Epithelial cell of proximal tubule (primary cell): ENCODE measurements at places on chromosomes 2 and 18.
A peak's percentile ranks its signal among the peaks of the same experiment; 100 is the strongest.

DNA sequence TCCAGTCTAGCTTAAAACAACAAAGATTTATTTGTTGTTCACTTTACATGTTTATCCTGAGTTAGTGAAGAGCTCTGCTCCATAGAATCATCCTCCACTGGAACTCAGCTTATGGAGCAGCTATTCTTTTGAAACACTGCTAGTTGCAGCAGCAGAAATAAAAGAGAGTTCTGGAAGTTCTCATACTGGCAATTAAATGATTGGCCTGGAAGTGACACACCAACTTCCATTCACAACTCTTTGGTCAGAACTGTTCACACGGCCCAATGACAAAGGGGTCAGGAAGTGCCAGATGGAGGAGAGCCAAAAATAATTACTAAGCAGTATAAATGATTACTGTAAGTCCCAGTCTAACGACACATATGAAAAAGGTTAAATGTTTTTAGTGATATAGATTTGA, 39.1 kb downstream of the FBXO11 start:
- DNase-seq = peak; percentile 66

DNA sequence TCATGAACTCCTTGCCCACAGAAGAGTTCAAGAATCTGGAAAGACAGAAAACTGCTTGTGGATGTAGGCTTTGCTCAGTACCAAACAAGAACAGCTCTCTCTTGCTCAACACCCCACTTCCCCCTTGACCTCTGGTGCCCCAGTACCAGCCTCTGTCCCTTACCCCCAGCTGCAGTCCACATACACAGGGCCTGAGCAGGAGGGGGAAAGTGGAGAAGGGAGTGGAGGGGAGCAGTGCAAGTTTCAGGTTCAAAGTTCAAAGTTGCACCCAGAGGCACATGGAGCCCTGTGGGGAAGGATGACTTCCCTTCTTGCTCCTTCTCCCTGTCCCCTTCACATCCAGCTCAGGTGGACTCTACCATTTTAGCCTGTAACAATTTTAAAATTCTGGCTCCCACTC, 61.1 kb upstream of the LPIN2 start:
- DNase-seq = no peak

DNA sequence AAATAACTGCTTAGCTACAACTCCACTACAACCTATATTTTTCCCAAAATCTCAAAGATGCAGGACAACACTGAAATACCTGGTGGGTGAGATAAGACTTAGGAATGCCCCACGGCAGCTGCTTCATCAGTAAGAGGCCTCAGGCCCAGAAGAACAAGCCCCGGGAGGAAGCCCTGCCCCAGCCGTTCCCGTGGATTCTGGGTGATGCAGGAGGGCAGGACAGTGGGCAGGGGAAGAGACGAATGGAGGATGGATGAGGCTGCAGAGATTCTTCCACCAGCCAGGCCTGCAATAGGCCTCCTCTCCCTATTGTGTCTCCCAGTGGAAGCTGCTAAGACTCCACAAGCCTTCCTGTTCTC, 197.9 kb upstream of the HDAC4 start:
- no peak for DNase-seq

DNA sequence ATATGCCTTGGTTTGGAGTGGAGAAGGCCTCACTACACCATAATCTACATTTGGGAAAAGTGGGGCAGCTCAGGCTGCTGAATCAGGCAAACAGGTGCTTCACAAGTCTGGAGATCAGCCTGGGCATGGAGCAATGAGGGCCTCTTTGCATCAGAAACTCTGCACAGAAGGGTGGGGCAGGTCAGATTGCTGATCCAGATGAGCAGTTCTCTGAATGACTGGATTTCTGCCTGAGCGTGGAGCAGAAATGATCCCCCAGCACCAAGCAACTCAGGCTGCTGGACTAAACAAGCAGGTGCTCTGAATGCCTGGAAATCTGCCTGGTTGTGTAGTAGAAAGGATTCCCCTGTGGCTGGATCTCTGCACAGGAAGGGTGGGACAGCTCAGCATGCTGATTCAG, 605.3 kb upstream of the ZNF804A start:
- DNase-seq = no peak

DNA sequence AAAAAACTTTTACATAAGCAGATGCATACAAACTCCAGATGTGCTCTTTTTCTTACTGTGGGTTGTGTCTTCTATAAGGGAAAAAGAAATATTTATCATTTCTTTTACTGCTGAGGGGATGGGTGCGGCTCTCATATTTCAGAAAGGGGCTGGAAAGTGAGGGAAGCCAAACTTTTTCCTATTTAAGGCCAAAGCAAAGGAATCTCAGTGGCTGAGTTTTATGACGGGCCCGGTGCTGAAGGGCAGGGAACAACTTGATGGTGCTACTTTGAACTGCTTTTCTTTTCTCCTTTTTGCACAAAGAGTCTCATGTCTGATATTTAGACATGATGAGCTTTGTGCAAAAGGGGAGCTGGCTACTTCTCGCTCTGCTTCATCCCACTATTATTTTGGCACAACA, at the start of gene COL3A1:
Gene COL3A1, plus strand, starts transcription at position 210 of the 400 bp plus-strand sequence. Its CDS starts 117 bp downstream, at position 327.
- no peak for DNase-seq

GRCh38 chr2:179890666-179891065, 29.3 kb upstream of the ZNF385B start:
- DNase-seq = no peak

- peak; percentile 6 for DNase-seq
Measured at GRCh38 chr2:50529600-50530218, 502.2 kb downstream of the NRXN1 start.

GRCh38 chr2:219352448-219353023, 20.0 kb upstream of the RESP18 start:
- no peak for DNase-seq

GRCh38 chr2:201980389-201980821, 53.2 kb upstream of the FZD7 start:
- no peak for DNase-seq

GRCh38 chr2:207219676-207220501, 54.1 kb upstream of the KLF7 start:
- DNase-seq = no peak

GRCh38 chr2:177239932-177240630, 24.4 kb downstream of the NFE2L2 start:
- no peak for DNase-seq

- no peak for DNase-seq
Measured at GRCh38 chr2:48856144-48856543, 100.6 kb upstream of the LHCGR start.

DNA sequence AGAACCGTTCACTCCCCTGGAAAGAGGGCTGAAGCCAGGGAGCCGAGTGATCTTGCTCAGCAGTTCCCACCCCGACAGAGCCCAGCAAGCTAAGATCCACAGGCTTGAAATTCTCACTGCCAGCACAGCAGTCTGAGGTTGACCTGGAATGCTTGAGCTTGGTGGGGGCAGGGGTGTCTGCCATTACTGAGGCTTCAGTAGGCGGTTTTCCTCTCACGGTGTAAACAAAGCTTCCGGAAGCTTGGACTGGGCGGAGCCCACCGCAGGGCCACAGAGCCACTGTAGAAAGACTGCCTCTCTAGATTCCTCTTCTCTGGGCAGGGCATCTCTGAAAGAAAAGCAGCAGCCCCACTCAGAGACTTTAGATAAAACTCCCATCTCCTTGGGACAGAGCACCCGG, 180.8 kb downstream of the WDR7 start:
- no peak for DNase-seq

- no peak for DNase-seq
Measured at GRCh38 chr2:86010083-86010482, 95.6 kb downstream of the POLR1A start.

- DNase-seq = no peak
Measured at GRCh38 chr2:132937629-132938028, 267.6 kb upstream of the LYPD1 start.

DNA sequence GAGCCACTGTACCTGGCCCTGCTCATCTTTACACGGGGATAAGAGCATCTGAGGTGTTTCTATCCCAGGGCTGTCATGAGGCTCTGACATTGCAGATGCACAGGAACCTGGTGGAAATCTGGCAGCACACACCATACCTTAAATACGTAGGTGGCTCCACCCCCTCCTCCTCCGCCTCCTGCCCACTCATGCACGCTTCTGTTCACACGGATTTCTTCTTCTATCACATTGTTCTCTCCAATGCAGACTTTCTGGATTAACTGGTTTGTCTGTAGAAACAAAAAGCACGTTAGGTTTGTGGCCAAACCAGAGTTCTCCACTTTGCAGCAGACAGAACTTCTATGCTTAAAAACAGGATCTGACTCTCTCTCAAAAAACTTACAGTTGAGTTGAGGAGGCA, 118.2 kb downstream of the CLIP4 start:
- no peak for DNase-seq

DNA sequence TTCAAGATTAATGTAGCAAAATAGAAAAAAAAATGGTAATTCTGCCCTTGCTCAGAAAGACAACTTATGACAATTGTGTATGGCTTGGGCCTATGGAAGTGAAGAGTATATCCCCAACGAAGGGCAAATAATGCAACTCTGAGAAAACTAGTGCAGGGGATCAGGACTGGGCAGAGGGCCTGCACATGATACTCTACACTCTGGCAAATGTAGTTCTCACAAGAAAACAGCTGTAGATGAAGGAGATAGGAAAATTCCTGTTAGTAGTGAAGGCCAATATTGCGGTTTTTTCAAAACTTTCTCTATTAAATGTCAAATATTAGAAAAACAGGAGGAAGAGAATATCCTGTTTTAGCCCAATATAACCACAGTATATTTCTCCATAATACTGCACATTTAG, 77.8 kb downstream of the SCN9A start:
- no peak for DNase-seq

DNA sequence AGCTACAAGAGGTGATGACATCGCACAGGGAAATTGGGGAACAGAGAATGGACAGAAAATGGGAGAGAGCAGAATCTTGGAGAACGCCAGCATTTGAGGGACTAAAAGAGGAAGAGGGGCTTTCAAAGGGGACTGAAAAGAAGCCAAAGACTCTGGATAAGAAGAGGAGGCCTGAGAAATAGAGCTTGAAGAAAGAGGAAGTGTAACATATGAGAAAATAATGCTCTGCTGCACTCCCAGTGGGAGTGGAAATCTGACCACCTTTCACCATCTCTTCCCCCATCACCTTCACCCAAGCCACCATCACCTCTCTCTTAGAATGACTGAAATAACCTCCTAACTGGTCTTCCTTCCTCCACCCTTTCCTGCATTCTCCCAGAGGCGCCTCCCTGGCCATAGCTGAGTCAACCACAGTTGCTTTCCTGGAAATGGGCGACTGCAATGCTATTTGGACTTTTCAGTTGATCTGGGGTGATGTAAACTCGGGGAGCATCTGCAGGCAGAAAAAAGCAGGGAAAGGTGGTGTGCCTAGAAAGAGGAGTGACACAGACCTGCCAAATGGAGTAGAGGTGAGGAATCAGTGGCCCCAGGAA, 16.8 kb downstream of the CXCR1 start:
- DNase-seq = no peak

GRCh38 chr2:190972213-190972612, 41.8 kb downstream of the STAT1 start:
- no peak for DNase-seq

GRCh38 chr2:74554820-74555531, 456 bp downstream of the DOK1 start:
- DNase-seq = no peak

- DNase-seq = no peak
Measured at GRCh38 chr2:190579915-190580846, 45.7 kb upstream of the NEMP2 start.

DNA sequence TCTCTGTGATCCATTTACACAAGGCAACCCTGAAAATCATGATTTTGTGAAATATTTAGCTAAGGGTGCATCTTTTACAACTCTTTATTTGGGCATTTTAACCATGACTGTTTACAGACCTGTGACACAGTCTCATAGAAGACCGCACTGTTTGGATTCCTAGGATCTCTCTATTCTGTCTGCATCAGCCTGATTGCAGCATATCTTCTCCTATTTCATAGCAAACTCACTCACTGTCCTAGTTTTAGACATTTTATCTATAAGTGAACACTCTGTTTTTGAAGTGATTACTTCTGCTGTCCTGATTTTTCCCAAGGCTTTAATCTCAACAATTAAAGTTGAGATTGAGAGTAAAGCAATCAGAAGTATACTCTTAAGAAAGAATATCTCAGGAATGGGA, 56.2 kb downstream of the CAVIN2 start:
- DNase-seq = no peak

DNA sequence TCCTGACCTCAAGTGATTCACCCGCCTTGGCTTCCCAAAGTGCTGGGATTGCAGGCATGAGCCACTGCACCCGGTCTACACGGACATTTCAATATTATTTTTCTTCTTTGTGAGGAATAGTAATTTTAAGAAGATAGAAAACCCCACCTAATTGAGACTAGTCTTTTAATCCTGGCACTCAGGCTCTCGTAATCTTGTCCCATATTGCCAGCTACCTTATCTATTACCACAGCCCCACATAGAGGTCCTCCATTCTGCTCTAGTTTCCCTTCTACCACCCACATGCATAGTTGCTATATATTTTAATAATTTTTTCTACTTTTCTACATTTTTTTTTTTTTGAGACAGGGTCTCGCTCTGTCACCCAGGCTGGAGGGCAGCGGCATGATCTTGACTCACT, 9.5 kb upstream of the USP14 start:
- DNase-seq = no peak

DNA sequence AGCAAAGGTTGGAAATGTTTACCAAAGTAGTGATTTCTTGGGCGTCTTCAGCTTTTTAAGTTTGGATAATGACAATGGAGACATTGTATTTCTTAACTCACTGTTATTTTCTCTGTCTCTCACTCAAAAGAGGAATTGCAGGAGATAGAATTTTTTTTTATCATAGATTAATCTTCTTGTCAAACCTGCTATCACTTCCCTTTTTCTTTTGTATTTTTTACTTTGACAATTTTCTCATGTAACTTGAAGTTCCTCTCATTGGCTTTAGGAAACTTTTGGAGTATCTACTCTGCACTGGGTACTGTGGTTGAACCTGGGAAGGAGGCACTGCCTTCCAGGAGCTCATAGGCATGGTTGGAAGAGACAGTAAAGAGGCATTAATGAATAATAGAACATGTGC, 489.1 kb downstream of the CNTNAP5 start:
- DNase-seq = no peak

DNA sequence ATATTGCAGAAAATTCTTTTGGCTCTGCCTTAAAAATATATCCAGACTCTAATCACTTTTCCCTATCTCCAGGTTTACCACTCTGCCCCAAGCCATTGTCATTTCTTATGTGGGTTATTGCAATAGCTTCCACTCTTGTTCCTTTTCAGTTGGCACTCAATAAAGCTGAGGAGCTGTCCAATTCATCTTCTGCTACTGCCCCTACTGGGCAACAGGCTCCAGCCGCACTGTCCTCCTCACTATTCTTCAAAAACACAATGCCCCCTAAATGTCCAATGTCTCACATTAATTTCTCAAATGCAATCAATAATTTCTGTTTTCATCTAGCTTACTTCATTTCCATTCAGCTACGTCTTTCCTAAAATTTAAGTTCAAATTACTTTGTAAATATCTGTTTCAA, 1262.5 kb upstream of the CDH2 start:
- DNase-seq = no peak
